Memory B cell (primary cell): ENCODE measurements at places on chromosomes 7 and 10.

DNA sequence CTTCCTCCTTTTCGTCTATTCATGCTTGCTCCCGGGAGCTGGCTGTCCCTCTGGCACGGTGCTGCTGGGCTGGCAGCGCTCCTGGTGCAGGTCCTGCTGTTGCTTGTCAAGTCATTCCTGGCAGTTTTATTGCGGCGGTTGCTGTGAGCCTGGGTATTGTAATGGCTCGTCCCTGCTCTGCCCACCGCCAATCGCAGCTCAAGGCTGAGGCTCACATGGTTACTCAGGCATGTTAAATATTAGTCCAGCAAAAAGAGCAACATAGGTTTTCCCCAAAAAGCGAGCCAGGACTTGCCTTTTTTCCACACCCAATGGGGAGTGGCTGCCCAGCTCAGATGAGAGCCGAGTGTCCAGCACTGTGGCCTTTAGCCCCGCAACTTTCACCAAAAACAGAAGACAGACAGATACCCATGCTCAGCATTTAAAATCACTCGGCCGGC lies 492.9 kb upstream of the FOXK1 start:
- no peak for DNase-seq

DNA sequence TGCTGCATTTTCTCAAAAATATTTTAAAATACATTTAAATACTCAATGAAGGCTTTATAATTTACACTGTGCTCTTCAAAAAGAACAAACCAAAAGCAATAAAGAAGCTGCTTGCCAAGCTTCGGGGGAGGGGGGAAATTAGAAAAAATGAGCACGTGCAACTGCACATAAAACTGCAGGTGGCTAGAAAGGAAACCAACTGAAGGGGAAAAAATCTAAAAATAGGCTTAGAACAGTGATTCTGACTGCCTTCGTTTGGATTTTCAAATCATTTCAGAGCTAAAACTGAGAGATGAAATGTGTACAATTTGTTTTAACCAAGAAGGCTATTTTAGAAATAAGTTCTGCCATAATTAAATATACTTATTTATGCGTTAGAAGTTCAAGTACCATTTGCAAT lies 61.4 kb downstream of the ABI1 start:
- no peak for DNase-seq

DNA sequence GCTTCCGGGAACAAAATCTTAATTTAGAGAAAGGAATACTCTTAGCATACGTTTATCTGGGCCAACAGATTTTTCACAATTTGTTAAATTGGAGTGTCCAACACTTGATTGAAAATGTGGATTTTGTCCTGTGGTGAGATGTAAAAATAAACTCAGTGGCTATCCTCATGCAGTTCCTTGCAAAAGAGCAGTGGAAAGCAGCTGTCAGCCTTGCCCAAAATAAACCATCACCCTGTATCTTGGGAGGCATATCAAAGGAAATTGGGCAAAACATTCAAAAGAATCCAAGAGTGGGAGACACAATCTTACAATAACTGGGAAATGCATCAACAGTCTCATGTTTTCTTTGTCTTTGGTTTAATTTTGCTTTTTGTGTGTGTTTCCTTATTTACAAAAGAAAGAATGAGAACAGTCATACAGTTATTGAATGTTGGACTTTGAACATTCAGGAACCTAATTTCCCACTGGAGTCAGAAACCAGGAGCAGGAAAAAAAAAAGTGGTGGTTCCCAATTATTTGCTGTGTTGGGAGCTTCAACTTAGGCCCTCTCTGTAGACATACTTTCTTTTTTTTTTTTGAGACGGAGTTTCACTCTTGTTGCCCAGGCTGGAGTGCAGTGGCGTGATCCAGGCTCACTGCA lies 44.4 kb upstream of the DGKI start:
- DNase-seq: no peak

DNA sequence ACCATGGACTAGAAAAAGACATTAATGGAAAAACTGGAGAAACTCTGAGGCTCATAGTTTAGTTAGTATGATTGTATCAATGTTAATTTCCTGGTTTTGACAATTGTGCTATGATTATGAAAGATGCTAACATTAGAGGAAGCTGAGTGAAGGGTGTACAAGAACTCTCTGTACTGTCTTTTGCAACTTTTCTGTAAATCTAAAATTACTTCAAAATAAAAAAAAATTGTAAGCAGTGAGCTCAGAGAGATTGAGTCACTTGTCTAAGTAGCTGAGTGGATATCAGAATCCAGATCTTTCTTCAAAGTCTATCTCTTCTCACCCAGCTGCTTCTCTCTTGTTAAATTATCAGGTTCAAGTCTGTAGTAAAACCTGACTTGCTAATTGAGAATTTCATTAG lies 181.1 kb downstream of the PLCE1 start:
- DNase-seq: no peak

DNA sequence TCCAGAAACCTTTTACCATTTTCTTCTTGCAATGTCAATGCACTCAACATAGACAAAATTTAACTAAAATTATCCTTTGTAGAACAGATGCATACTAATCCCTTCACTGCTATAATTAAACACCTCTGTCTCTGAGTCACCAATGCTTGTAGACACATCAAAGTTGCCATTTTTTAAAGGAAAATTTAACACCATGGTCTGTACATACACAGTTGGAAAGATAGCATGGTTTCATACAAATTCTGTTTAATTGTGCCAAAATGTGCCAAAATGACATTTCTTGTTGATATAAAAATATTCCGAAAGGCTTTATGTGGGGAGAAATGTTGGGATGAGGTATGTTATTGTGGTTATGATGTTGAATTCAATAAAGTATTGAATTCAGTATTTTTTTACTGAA lies 125.8 kb downstream of the NEUROD6 start:
- DNase-seq: no peak

DNA sequence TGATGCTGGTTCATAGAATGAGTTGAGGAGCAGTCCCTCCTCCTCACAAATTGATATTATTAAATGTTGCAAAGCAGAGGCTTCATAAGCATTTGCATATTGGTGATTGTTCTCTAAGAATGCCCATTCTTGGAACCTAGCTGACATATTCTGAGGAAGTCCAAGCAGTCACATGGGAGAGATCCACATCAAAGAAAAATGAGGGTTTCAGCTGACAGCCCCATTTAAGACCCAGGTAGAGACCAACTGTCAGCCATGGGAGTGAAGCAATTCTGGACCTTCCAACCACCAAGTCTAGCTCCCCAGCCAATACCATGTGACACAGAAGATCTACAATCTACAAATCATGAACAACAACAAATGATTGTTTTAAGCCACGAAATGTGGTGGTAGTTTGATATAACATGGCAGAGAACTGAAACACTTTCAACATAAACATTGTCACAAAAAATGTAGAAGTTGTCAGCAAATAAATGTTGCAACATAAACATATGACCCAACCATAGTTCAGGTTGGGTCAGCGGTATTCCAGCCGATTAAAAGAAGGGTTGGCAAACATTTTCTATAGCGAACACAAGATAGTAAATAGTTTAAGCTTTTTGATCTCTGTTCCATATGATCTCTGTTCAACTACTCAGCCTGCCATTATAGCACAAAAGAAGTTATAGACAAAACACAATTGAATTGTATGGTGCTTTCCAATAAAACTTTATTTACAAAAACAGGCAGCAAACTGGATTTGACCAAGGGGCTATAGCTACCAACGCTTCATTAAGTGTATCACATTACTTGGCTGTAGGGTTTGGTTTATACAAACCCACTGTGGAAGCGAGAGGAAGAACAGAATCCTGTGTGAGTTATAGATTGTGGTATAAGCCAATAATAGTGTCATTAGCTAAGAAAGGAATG lies 41.4 kb upstream of the MPP7 start:
- no peak for DNase-seq

DNA sequence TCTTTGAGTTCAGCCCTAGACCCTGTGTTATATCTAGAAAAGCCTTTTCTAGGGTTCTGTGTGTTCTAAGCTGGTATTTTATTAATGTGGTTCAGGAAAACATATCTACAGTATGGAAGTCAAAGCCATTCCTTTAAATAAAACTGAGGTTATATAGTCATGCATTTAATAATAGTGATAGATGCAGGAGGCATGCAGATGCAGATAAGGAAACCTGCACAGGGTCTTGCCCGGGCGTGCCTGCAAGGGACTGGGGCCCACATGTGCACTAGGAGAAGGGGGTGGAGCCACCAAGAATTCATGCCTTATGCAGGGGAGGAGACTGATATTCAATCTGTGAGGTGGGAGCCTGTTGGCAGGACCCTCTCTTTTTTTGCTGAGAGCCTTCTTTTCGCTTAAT lies 171.5 kb downstream of the PRPF18 start:
- DNase-seq: no peak

- DNase-seq: no peak
Measured at GRCh38 chr7:137980308-137980707, 21.6 kb downstream of the CREB3L2 start.

- DNase-seq: no peak
Measured at GRCh38 chr7:68712956-68713495, 885.2 kb upstream of the AUTS2 start.

GRCh38 chr7:50531401-50531911 lies 33.7 kb downstream of the DDC start:
- DNase-seq: no peak

- no peak for DNase-seq
Measured at GRCh38 chr10:60994128-60994527, 50.1 kb upstream of the RHOBTB1 start.

- DNase-seq: no peak
Measured at GRCh38 chr10:18681971-18682411, 22.8 kb downstream of the ARL5B start.

- no peak for DNase-seq
Measured at GRCh38 chr10:21526188-21526859, 842 bp upstream of the SKIDA1 start.

DNA sequence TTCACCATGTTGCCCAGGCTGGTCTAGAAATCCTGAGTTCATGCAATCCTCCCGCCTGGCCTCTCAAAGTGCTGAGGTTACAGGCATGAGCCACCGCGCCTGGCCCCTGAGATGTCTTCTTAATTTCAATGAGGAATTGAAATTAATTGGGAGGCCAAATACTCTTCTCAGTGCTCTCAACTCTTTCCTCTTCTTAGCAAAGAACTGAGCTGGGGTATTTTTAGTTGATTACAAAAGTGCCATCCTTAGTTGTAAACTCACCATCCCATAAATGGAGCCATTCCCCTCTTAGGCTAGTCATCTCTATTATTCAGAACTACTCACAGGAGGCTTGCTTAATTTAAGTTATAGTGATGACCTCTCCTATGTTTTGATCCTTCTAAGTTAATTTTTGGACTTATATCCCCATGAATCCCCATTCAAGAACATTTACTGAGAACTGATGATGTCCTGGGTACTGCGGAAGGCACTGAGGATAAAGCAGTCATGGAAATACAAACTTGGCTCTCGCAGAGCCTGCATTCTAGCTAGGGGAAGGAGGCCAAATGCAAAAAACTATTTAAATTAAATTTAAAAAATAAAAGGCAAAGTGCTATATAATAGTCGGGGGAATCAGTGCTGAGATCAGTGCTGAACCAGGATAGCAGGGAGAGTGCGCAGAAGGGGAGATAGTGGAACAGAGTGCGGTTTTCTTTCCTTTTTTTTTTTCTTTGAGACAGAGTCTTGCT lies 145.3 kb downstream of the SFMBT2 start:
- no peak for DNase-seq

- DNase-seq: peak; percentile 58
Measured at GRCh38 chr10:30413996-30414576, 19.9 kb upstream of the MAP3K8 start.

GRCh38 chr7:901041-901387 lies 24.7 kb downstream of the GET4 start:
- no peak for DNase-seq
